Hematopoietic multipotent progenitor cell (in vitro differentiated cells): ENCODE measurements at places on chromosomes 3 and 15. TPM values are rescaled to one million over a fixed set of nuclear protein-coding genes. Genes with fewer than 3 reads are reported as not detected.

The XXYLT1 gene
- total RNA-seq, result 29.4 TPM

The SV2B gene
- 0.27 TPM for total RNA-seq

The CCDC13 gene
- total RNA-seq, result 1.1 TPM

The EXD1 gene
- total RNA-seq, result not detected

The SH3GL3 gene
- total RNA-seq, result 0.27 TPM
